ENCODE measurements at places on chromosomes 16 and 17.

DNA sequence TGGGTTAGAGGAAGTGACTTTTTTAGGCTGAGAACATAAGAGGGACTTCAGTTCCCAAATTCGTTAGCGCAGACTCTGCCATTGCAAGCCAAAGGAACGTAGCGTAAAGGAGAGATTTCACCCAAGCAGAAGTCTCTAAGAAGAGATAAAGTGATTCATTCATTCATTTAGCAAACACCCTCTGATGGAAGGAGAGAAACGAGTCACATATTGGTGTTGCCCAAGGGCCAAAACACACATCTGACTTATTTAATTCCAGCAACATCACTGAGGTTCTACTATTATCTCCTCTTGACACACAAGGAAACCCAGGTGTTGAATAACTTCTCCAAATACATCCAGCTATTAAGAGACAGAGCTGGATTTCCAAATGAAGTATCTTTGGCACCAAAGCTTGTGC, 85.7 kb upstream of the CACNG3 start:
- DNase-seq: no peak

DNA sequence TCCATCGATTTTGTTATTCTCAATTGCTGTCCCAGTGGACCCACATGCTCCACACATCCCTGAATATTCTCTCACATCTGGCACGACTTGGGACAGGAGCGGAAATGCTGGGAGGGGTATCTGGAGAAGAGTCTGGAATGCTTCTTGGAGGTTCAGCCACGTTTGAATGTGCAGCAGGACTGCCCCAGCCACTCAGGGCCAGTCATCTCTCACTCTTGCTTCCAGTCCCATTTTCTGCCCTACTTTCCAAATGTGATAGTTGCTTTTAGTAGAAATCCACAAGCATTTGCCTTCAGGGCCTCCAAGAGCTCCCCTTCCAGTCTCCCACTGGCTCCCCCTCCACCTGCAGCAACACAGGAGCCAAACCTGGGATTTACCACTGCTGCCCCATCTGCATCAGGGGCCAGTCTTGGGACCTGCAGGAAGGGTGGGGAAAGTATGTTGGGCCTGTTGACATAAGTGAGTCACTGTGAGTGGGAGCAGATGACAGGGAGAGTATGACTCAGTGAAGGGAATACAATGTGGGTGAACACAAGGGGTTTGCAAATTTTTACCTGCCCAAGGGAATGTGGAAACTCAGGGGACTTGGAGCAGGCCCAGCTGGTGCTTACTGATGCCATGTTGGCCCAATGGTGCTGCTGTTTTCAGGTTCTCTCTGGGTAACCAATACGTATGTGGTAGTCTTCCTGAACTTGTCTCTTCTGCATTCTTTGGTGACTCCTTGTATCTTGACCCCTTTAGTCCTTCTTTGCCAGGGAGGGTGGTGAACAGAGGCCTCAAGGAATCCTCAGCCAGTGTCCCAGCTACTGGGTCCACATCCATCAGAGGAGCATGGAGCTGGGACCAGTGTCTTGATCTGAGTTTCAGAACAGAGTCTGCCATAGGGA, 78.8 kb upstream of the CRHR1 start:
- DNase-seq: no peak

- peak; percentile 64 for DNase-seq
Measured at GRCh38 chr16:88451586-88452481, 1.2 kb upstream of the ZFPM1 start.

DNA sequence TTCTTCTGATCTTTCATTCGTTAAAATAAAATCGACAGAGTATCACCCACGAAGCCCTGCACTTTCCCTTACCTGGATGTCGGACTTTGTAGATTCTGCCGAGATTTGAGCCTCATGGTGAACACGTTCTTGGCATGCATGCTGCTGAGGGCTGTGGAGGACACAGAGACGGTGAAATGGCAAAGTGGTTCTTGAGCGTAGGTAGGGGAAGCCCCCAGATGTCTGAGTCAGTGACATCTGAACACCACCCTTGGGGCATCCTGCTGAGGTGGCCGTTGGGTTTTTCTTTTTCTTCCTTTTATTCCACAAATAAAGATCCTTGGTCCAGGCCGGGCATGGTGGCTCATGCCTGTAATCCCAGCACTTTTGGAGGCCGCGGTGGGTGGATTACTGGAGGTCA, 33.9 kb downstream of the NOS2 start:
- no peak for DNase-seq

DNA sequence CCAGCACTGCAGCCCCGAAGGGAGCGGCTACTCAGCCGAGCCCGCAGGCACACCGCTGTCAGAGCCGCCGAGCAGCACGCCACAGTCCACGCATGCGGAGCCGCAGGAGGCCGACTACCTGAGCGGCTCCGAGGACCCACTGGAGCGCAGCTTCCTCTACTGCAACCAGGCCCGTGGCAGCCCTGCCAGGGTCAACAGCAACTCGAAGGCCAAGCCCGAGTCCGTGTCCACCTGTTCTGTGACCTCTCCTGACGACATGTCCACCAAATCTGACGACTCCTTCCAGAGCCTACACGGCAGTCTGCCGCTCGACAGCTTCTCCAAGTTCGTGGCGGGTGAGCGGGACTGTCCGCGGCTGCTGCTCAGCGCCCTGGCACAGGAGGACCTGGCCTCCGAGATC, 42.4 kb downstream of the SREBF1 start:
- no peak for DNase-seq

DNA sequence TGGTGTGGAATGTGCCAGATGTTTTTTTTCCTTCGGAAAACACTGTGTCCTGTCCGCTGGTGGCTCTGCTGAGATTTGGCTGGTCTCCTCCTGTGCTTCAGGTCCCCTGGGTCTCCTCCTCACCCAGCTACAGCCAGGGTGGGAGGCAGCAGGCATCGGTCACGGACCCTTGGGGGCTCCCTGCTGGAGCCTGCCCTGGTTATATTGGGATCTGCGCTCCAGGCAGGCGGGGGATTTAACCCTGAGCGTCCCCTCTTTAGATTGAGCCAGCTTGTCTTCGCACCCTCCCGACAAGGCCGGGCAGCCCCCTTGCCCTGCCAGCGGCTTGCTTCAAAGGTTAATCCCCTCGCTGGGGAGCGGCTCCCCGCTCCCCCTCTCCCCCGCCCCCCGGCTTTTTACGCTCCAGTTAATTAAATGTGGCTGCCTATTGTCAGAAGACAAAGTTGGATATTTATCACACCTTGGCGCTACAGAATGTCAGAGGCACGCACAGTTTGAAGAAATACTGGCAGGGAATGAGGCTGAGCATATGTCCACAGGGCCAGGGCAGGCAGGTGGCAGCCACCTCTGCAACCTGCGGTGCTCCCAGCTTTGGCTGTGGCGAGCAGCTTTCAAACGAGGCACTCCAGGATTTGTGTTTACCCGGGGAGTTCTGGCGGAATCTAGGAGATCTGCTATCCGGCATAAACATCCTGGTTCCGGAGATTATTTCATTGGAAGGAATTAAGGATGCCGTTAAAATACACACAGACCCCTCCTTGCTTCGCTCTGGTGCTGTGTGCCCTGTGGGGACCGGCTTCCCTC, 38.2 kb upstream of the GSE1 start:
- no peak for DNase-seq

DNA sequence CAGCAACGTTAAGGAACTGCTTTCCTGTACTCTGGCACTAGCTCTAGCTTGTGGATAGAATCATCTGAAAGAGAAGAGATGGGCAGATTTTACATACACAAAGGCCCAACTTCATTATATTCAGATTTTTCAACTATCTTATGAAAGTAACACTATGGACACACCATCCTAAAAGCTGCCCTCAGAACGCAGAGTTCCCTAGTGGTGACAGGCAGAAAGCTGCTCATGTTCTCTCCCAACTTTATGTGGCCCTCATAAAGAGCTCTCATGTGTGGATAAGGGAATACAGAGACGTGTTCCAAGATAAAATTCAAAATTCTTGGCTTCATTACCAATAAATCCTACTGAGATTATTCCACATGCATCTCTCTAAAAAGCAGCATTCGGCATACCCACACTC, 1.5 kb downstream of the CFAP20 start:
- peak; percentile 51 for DNase-seq

GRCh38 chr16:22232277-22233036, 26.4 kb downstream of the EEF2K start:
- DNase-seq: no peak

- DNase-seq: no peak
Measured at GRCh38 chr17:2023256-2023655, 1.9 kb downstream of the RTN4RL1 start.

DNA sequence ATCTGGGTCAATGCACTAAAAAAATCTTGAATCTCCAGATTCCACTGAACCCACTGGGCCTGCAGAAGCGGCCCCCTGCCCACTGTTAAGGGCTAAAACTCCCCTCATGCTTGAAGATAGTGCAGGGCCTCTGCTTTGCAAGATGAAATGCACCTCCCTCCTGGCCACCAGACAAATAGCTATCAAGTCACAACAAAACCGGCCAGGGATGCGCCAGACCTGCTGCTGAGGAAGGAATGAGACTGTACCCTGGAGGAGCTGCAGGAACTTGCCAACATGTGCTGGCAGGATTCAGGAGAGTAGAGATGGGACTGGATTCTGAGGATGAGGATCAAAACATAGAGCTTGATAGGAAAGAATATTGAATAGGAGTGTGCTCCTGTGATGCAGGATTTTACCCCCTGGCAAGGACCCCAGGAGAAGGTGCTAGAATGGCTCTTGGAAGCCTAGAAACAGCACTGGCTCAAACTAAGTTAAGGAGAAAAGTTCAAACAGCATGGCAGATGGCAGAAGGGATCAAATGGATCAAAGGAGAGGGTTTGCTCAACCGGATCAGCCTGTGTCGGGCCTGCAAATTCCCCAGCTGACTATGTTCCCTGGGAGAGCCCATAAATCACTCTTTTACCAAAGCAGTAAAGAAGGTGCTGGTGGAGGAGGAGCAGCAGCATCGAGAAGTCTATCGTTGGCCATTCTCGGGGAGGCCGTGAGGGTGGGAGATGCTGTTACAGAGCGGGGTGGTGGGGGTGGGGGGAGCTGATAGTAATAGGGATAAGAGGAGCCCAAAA, 27.2 kb upstream of the XYLT2 start:
- no peak for DNase-seq

- DNase-seq: no peak
Measured at GRCh38 chr16:65309354-65309753, 187.5 kb upstream of the CDH11 start.

DNA sequence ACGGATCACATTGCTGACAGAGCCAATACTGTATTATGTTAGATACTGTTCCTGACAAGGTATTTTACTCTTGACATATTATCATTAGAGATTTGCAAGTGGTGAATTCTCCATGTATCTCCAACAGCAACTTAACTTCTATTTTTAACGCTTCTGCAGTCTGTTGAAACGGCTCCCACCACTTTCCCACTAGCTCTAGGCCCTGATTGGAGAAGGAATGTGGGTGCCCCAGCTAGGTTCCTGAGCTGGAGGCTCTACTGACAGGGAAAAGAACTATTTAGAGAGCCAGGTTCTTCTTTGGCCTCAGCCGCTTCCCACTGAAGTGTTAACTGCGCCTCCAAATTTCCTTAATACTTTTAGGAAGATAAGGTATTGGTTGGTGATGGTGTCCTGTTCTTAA, 191.8 kb downstream of the RBFOX1 start:
- no peak for DNase-seq

GRCh38 chr17:48056246-48056745, 8.1 kb downstream of the NFE2L1 start:
- no peak for DNase-seq

DNA sequence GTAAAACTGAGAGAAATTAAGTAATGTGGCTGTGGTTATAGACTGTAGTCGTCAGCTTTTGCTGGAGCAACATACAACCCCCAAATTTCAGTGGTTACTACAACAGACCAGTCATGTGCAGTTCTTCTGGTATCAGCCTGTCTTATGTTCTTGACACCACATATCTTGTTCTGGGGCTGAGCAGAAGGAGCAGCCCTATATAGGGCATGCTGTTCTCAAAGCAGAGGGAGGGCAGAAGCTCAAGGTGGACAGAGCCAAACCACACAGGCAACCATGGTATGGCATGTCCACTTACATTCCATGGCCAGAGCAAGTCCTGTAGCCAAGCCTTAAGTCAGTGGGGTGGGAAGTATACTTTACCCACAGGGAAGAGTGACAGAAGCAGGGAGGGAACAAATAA, 7.7 kb downstream of the PRKAR1A start:
- no peak for DNase-seq

GRCh38 chr17:34706029-34706428, 126.6 kb downstream of the TMEM132E start:
- peak; percentile 75 for DNase-seq

DNA sequence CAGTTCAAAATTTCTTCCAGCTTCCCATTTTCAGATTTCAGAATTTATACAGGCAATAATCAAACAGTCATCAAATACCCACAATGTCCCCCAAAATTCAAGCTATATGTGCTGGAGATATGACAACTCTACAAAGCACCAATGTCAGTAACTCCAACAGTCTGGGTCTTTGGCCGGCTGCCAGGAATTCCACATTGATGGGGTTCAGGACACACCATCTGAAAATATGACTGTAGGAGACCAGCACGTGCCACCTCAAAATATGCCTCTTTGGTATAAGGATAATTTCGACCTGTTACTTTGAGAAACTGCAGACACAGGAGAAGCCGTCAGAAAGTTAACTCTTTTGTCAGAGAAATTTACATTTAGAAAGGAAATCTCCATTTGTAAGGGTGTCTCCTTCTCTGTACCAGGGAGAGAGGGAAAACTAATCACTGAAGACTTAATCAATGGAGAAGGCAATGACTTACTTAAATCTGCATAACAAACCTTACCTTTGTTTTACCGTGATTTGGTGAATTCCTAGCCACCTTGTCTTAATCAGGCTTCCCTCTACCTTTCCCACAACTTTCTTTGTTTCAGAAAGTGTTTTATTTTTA, 594.3 kb upstream of the CDH5 start:
- no peak for DNase-seq

DNA sequence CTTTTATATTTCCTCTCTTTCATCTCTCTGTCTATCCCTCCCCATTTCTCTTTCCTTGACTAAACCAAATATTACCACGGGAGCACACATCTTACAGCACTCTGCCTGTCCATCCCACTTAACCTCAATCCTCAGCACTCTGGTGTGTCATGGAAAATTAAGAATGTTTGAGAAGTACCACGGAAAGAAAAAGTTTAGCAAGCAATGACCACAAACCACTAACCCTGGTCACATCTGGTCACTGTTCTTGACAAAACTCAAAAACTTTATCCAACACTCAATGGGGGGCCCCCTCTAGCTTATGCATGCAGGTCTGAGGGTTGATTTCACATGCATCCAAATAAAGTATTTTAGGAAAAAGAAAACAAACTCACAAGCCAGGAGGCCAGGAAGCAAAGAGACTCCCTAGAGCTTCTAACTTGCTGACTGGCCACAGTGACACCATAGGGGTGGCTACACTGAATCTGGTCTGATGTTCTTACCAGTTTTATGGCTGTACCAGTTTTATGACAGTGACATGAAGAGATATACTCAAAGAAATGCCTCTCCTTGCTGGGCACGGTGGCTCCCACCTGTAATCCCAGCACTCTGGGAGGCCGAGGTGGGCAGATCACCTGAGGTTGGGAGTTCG, 229.2 kb downstream of the STX8 start:
- no peak for DNase-seq

DNA sequence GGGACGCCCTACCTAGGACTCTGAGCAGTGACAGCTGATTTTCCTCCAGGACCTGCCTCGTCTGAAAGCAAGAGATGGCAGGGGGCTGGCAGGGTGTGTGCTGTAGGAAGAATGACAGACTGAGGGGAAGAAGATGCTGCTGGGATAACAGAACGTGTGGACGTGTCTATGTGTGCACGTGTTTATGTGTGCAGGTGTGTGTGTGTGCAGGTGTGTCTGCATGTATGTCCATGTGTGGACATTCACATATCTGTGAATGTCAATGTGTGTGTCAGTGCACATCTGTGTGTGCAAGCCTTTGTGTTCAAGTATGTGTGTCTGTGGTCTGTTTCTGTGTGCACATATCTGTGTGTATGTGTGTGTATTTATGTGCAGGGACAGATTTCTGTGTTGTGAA, 132.5 kb downstream of the SDK2 start:
- DNase-seq: no peak
